ENCODE measurements at places on chromosomes 7 and 10.

- DNase-seq = peak; percentile 66
These were observed 56.8 kb upstream of the DGKI start for GRCh38 chr7:137903382-137904169.

DNA sequence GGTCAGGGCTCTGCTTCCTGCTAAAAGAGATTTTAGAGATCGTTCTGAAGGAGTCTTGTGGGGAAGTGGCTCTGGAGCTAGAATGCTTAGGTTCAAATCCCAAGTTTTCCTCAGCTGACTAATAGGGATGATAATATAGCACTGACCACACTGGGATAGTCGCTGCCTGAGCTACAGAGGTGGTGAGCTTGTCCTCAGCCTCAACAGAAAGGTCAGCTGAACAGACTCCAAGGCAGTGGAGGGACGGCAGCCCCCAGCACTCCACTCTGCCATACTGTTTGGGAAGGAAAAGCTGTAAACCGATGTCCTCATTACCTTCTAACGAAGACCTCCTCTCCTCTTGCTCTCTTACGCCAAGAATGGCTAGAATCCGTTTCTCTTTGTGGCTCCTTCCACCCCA, 36.2 kb downstream of the KAT6B start:
- no peak for DNase-seq

DNA sequence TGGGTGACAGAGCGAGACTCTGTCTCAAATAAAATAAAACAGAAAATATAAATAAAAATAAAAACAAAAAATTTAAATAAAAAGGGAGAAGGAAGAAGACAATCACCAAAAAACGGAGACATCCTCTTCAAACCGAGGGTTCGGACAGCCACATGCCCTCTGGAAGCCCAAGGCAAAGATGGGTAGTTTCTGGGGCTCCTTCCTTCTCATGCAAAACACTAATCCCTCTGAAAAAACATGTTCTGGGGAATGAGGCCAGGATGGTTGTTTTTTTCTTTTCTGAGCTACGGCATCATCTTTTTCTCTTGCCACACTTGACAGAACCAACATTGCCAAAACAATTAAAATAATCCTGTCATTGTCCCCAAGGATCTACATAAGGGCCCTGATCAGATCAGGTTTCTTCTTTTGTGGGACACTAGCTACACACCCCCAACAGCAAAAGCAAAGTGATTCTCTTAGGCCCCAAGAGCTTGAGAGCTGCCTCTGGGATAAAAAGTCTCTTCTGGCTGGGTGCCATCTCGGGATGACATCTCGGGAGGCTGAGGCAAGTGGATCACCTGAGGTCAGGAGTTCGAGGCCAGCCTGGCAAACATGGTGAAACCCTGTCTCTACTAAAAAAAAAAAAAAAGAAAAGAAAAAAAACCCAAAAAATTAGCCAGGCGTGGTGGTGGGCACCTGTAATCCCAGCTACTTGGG, 14.2 kb upstream of the POR start:
- DNase-seq = no peak

DNA sequence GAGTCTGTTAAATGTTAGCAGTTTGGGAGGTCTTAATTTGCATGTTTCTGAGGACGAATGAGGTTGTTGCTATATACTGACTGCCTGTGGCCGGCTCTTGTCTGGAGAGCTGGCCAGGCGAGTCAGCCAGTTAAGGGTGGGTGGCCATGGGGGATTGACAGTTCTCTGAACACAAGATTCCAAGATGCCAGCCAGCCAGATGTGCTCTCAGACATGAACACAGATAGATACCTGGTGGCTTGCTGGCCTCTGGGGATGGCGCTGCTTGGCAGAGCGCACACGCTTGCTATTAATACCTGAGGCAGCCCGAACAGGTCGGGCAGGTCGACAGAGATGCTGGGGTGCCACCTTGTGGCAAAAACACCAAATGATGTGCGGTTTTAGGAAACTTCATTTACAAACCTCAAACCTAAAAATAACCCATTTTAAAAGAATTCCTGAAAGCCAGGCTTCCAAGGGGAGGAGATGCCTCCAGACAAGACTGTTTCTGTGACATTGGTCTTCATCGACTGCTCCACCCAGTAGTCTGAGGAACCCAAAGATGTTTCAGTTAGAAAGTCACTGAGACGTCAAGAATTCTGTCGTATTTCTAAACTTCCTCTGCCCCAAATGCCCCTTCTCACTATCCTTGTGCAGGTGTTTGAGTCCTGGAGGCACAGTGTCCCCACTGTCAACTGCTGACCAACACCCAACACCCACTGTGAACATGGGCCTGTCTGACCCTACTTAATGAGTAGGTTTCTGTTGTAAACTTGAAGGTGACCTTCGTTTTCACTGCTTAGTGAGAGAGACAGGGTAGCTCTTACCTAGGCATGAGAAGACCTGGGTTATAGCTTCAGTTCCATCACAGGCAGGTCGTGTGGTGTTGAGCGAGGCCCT, 123.4 kb downstream of the NT5C2 start:
- peak; percentile 82 for DNase-seq

DNA sequence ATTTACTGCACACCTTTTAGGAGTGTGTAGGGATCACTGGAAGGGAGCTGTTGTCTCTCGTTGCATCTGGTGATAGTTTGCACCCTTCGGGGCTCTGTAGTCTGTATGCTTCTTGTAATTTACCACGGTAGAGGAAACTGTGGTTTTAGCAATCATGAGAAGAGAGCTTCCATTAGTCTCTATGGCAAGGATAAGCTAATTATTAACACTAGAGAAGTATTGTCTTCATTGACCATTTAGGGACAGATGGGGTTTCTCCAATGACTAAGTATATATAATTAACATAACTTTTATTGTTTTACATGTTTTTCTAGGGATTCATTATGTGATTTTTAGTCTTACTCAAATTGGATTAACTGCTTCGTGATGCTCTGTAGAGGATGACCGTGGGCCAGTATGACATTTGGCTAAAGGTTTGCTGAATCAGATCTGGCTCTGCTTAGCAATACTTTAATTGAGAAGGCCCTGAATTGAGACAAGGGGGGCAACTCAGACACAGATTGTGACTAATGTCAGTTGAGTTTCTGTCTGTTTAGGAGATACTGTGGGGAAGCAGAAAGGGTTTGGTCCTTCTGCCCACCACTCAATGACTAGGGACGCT, 8.7 kb downstream of the SLC18A2 start:
- DNase-seq = no peak

- no peak for DNase-seq
These were observed 336.8 kb downstream of the GPR37 start for GRCh38 chr7:124428781-124429180.

- no peak for DNase-seq
These were observed 202.8 kb downstream of the MAD1L1 start for GRCh38 chr7:2029936-2030335.

- DNase-seq = no peak
These were observed 8.6 kb downstream of the WNT16 start for GRCh38 chr7:121337398-121337797.

DNA sequence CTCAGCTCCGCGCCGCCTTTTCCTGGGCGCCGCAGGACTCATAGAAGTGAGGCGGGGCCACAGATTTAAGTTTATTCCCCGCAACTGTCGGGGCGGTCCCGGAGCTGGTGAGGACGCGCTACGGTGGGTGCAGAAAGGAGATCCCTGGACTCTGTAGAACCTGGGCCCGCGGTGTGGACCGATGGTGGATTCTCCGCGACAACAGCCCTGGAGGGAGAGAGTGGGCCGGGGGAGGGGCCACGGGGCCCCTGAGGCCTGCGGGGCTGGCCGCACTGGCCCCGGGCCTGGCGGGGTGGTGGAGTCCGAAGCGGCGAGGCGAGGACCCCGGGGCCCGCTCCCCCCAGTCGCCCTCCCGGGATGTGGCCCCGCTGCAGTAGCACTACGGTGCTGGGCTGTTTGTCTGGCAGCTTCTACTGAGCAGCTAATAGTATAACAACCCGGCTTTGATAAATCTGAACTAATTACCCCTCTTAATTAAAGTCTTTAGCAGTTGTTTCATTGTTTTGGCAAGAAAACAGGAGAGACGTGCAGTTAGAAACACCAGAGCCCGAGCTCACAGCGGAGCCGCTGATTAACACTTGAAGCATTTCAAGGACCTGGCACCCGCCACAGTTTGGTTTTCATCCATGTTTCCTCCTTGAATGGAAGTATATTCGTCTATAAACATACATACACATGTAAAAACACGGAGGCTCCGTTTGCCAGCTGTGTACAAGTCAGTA, 4.2 kb downstream of the FEZF1 start:
- DNase-seq = no peak

GRCh38 chr10:44851413-44851812, 59.7 kb upstream of the TMEM72 start:
- no peak for DNase-seq

- DNase-seq = no peak
These were observed 15.8 kb upstream of the C10orf90 start for GRCh38 chr10:126686268-126686667.

DNA sequence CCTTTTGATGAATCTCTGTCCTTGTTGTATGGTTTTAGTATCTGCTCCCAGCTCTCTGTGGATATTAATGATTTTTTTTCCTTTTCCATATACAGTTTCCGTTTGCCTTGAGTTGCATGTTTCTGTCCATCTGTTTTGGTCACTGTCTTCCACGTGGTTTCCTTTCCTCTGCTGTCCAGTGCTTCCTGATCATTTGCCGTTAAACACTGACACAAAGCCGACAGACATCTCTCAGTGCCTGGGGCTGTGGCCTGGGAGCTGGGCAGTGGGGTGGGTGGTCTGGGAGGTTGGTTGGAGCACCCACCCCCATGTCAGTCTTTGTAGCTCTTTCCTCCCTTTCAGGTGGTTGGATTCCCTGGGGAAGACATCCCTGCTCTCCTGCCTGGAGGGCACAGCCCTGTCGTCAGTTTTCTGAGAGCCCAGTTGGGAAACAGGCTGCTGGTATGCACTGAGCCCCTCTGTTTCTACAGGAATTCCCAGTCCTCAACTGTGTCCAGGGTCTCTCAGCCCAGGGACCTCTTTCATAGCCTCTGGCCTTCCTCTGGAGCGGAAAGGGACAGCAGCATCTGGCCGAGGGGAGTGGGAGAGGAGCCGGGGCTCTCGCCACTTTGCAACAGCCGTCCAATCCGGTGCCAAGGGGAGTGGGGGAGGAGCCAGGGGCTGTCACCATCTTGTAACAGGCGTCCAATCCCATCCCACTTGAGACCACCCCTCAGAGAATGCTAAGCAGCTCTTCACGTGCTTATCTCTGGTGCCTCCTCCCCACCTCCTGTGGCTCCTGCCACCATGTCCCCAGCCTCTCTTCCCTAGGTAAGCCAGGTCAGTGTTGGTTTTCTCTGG, 26.7 kb upstream of the MKI67 start:
- no peak for DNase-seq

GRCh38 chr7:149599636-149600206, 102.1 kb upstream of the ZNF746 start:
- no peak for DNase-seq

DNA sequence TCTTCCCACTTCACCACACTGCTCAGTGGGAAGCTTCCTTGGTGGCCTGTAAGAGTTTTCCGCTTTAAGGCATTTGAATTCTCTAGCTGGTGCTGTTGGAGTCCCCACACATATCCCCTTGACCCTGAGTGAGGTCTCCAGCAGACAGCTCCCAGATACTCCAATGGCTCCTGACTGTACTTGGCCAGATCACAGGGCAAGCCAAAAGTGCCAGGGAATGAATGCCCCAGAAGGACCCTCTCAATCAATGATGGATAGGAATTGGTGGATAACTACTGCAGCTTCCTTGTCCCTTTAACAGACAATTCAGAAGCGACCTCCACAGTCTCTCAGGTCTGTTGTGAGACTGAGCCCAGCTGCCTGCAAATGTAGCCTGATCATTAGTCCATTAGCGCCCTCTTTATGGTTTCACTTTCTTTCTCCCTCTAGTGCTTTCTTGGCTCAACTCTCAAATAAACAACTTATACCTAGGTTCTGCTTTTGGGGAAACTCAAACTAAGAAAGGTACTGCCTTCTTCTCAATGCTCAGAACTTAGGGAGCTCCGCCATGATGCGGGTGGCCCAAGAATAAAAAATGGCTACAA, 283.0 kb downstream of the TCF7L2 start:
- DNase-seq = no peak

Data from activated CD4-positive, alpha-beta T cell treated with anti-CD3 and anti-CD28 coated beads for 48 hours (primary cell).